Fibroblast of lung (primary cell): ENCODE measurements at places on chromosomes 5 and 9. TPM values are rescaled to one million over a fixed set of nuclear protein-coding genes. Genes with fewer than 3 reads are reported as not detected.
A peak's percentile ranks its signal among the peaks of the same experiment; 100 is the strongest.

ITGA2 gene
- polyA plus RNA-seq = 9.4 and 32.9 TPM in 2 replicates

- DNase-seq = no peak
Measured at GRCh38 chr9:69719983-69720382, 39.8 kb downstream of the PTAR1 start.

GRCh38 chr5:7185742-7186141, 210.2 kb upstream of the ADCY2 start:
- DNase-seq = no peak

- DNase-seq = no peak
Measured at GRCh38 chr5:112738191-112738560, 491 bp downstream of the APC start.

DNA sequence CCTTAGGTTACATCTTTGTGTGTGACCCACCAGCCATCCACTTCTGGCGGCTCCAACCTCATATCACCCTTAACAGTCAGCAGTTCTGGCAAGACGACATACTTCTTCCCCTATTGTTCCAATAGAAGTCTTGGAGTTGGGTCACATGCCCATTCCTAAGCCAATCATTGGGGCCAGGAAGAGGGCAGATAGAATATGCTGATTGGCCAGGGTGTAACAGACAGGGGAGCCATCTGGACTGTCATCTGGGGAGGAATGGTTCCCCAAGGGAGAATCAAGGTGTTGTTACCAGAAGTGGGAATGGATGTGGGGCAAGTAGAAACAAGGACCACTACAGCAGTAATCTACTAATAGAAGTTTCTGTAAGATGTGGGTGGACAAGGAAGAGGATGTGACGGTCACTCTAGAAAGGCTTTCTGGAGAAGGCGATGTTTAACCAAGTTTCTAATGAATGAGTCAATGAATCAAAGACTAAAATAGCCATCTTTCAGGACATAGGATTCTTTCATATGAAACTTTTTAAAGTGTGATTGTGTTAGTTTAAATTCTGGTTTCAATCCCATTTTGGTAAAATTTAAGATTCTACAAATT, 200.4 kb downstream of the ARHGAP26 start:
- DNase-seq = no peak

DNA sequence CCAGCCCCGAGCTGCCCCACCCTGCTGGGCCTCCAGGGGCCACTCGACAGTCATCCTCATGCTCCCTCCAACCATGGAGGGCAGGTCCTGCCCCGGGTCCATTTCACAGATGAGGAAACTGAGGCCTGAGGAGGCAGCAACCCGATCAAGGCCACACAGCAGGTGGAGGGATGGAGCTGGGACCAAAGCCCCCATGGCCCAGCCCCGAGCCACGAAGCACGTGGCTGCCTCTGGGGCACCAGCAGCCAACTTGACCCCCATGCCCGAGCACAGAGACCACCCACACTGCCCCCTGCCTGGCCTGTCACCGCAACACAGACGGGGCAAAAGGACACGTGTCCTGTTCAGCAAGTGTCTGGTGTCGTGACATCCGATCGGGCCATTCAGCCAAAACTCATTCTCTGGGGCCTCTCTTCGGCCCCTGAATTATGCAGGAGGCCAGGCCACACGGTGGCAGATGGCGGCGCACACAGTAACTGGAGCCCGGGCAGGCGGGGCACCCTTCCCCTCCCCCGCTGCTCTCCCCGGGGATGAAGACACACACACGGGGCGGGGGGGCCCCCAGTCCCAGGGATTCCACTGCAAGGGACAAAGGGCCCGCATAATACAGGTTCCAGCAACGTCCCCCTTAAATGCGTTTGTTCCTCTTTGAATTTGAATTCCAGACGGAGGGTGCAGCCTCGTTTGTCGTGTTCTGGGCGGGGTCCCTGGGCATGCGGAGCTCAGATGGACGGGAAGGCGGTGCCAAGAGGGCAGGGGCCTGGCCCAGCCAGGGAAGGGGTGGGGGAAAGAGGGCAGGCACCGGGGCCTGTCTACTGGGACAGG, 29.4 kb upstream of the TMEM250 start:
- no peak for DNase-seq

PRR16 gene
- polyA plus RNA-seq = 41.8 and 44.6 TPM in 2 replicates

DNA sequence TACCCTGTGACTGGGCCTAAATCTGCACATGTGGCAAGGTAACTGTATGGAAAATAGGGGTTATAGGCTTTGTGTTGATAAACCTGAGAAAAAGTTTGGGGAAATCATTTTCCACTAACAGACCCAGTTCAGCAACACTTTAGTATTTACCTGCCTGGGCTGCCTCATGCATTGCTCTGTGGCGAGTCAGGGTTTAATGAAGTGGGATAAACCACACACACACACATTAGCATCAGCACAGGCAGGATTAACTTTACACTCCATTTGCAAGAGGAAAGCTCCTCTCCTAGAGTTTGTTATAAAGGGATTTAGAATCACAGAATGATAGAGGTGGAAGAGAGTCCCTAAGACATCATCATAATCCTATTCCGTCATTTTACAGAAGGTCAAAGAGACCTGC, 20.0 kb upstream of the ZCCHC7 start:
- DNase-seq = peak; percentile 40

GRCh38 chr9:20023961-20024571, 235.2 kb upstream of the SLC24A2 start:
- peak; percentile 64 for DNase-seq

DNA sequence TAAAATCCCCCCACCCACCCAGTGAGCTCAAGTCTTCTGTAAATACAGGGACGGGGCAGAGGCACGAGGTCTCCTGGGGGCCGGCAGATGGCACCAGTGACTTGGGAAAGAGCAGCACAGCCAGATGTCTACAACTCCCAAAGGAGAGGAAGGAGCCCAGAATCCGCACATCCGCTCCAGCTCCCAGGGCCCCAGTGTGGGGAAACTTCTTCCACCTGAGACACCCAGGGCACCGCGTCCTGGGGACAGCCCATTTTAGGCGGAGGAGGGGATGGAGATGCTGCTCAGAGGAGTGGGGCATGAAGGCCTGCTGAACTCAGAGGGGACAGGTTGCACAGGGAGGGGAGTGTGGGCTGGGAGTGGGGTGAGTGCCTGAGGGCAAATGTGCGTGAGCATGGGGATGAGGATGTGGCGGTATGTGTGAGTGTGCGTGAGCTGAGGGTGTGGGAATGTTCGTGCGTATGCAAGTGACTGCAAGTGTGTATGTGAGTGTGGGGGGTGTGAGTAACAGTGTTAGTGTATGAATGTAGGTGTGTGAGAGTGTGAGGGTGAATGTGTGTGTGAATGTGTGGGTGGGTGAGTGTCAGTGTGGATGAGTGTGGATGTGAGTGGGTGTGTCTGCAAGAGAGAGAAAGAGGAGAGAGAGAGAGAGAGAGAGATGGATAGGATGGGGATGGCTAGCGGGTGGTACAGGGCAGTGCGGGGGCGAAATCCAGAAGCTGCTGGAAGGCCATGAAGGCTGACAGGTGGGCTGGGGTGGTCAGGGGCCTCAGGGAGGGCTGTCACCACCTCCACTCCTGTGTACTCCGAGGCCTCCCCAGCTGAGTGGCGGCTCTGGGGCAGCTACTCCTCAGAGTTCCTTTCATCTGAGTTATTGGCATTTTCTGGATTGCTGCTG, 63.5 kb downstream of the DUSP1 start:
- DNase-seq = peak; percentile 66

GRCh38 chr9:129717991-129718390, 34.9 kb downstream of the PTGES start:
- DNase-seq = no peak

DNA sequence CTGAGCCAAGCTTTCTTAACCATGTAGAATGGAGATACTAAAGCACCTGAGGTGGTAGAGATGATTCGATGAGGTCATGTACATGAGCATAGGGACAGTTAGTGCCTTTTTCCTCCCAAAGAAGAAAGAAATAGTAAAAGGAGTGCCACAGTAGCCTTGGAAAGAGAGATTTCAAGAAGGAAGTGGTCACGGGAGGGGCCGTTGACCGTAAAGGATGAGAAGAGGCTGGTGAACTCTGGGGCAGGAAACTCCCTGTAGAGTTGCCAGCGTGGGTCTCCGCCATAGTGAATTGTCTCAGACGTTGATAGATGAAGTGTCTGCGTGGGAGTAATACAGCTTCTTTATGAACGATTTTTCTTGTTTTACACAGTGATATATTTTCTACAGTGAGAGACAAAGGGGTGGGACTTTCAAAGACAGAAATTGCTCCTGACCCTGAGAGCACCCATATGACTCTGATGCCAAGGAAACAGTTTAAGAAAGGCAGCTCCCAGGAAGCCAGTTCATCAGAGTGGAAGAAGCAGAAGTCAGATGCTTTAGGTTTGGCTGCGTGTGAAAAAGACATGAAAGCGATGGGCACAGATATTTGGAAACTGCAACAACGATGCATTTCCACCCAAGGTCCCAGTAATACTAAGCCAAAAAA, 41.3 kb downstream of the UGCG start:
- DNase-seq = peak; percentile 85

DNA sequence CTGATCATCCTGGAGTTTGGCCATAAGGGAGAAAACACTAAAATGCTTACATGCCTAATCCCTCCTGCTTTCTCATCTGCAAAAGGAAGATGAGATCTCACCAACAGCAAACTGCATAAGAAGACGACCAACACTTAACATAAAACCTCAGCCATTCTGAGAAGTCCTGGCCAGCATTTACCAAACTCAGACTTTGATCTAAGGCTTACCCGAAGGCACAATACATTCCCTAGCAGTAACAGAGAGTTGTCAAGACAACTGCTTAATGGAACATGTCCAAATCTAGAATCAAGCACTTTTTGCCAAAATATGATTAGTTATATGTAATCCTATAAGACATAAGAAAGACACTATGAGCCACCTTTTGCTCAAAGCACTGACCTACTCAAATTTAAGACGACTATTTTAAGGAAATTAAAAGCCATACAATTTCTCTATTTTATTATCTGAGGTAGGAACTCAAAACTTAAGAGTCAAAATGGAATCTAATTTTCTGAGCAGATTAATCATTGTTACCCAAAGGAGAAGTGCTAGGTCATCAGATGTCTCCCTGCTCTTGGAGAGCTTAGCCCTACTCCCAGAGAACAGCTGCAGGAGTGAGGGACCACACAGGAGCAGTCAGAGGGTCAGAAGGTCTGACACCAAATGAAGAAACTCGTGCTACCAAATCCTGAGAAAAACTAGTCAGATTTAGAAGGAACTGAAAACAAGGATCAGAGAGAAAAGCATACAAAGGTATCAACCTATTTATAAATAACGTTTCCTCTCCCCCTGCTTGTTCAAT, 39.3 kb downstream of the EPB41L4A start:
- no peak for DNase-seq

DNA sequence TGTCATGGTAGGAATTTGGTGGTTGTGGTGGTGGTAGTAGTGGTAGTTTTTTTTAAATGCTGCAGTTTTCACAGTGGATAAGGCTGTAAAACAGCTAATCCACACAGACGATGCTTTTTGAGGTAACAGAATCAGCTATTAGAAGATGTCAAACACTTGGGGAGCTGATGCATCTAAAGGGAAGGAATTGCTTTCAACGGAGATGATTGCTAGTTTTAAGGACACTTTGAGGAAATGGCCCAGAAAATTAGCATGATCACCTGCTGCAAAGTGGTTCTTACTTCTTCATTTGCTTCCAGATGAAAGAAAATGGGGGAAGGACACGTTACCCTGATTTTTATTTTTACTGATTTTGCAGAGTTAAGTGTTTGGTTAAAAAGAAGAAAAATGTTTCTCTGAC, 178.2 kb upstream of the ATP10B start:
- no peak for DNase-seq

ZBTB26 gene
- 3.8 and 7.9 TPM in 2 replicates for polyA plus RNA-seq

DNA sequence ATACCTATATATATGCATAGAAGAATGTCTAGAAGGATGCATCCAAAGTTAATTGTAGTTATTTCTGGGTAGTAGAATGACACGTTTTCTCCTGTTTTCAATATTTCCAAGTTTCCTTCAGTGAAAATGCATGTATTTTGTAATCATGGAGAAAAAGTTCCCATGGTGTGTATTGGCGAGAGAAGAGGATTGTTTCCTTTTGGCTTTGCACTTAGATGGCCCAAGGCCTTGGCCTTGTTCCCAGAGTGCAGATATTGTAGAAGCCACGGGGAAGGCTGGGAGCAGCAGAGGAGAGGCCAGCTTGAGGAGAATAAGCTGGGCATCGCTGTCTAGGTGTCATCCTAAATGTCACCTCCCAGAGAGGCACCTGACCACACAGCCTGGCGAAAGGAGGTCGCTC, 44.0 kb downstream of the IRF1 start:
- peak; percentile 88 for DNase-seq

DNA sequence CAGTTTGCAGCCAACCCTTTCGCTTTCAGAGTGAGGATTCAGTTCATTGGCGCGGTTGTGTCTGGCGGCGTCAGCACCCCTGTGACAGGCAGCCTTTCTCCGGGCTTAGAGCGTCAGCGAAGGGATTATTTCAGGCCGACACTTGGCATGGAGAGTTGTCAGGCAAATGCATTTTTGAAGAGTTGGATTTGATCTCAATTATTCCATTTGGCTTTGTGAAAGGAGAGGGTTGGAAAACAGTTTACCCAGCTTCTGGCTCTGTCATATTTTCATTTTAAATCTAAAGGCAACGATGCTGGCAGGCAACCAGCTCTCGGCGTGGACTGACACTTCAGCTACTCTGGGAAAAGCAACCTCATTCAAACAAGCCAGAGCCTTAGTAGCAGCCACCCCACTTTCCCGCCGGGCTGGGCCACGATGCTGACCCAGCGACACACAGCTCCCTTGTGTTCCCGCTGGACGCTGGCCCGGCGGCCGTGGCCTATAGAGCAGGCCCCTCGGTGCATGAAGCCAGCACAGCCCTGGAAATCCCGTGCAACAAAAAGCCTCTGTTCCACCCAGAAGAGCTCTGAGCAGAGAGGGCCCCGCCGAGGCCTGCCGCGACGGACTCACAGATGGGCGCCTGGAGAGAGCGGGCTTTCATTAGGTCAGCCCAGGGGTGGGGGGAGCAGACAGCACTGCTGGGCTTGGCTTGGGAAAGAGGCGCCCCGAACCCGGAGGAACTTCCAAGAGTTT, 28.9 kb upstream of the LPCAT1 start:
- peak; percentile 36 for DNase-seq

SLC24A2 gene
- under 0.01 TPM in 2 replicates for polyA plus RNA-seq

GRCh38 chr5:12095808-12096281, 191.6 kb upstream of the CTNND2 start:
- no peak for DNase-seq

DNA sequence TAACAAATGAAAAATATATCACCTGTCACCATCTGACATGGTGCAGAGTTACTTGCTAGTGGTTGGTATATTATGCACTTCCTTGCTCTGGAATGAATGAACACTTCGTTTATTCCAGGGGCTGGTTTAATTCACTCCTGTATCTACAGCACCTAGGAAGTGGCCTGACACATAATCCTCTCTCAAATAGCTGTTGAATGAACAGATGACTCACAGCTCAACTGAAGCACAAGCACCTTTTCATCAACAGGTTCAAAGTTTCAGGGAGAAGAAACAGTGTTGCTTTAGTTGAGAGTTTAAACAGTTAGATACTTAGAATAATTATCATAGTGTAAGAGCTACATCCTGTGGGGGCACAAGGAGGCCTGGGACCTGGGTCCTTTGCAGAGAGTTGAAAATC, 135.0 kb upstream of the DAP start:
- no peak for DNase-seq

- DNase-seq = no peak
Measured at GRCh38 chr9:89372230-89372816, 54.0 kb downstream of the SECISBP2 start.
